ENCODE measurements at places on chromosomes 6 and 20.

GRCh38 chr20:12166053-12166717, 248.5 kb downstream of the BTBD3 start:
- no peak for DNase-seq

GRCh38 chr6:107789361-107789760, 34.8 kb downstream of the SCML4 start:
- no peak for DNase-seq

- DNase-seq: no peak
Measured at GRCh38 chr20:23193801-23194384, 107.8 kb upstream of the CD93 start.

DNA sequence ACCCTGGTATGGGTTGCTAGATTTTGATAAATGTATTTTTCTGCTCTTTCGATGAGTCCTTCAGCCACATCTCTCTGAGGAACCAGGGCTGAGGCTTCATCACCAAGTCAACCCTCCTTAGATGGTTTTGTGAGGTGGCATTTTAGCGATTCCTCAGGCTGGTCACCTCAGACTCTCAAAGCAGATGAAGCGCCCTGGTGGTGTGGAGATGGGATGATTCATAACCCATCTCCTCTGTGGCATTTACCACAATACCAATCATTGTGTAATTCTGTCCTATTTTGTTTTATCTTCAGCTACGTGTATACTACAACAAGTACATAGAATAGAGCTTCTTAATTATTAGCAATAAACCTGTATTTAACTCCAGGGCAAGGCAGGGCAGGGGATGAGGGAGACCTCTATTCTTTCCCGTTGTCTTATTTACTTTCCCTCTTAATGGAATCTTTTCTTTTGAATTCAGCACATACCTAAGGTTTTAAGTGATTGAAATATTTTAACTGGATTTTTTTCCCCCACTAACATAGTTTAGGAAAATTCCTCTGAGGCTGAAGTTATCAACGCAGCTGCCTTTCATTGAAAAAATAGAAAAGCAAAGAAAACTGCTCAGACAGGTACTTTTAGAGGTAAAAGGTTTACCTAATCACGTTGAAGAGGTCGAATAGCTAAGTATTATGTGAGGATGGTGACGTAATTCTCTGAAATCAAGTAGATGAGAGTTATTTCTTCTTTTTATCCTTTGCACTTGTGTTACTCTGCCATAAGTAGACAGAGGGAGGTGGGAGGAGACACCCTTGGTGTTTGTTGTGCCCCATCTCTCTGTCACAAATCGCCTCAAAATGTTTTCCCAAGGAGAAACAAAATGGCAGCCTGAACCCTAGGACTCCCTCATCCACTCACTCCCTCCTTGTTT, 57.4 kb upstream of the EDN3 start:
- DNase-seq: no peak

DNA sequence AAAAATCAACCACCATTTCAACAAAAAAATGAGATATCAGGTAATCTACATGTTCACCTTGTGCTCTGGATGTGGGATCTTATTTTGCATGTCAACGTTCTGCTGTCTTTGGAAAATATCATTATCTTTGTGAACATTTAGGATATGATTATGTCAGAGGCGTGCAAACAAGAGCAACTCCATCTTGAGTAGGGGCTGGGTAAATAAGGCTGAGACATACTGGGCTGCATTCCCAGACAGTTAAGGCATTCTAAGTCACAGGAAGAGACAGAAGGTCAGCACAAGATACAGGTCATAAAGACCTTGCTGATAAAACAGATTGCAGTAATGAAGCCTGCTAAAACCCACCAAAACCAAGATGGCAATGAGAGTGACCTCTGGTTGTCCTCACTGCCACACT, 28.8 kb upstream of the ZBTB24 start:
- no peak for DNase-seq

- no peak for DNase-seq
Measured at GRCh38 chr6:72376736-72377135, 245.1 kb upstream of the KCNQ5 start.

- peak; percentile 73 for DNase-seq
Measured at GRCh38 chr20:62500237-62500864, 24.6 kb upstream of the GATA5 start.

DNA sequence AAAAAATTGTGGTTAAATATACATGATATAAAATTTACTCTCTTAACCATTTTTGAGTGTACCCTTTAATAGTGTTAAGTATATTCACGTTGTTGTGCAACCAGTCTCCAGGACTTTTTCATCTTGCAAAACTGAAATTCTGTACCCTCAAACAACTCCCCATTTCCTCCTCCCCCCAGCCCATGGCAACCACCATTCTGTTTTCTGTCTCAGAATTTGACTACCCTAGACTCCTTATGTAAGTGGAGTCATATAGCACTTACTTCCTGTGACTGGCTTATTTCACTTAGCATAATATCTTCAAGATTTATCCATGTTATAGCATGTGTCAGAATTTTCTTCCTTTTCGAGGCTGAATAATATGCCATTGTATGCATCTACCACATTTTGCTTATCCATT, 5.1 kb downstream of the VPS16 start:
- DNase-seq: no peak

GRCh38 chr6:61977947-61978346, 308.1 kb downstream of the KHDRBS2 start:
- no peak for DNase-seq

DNA sequence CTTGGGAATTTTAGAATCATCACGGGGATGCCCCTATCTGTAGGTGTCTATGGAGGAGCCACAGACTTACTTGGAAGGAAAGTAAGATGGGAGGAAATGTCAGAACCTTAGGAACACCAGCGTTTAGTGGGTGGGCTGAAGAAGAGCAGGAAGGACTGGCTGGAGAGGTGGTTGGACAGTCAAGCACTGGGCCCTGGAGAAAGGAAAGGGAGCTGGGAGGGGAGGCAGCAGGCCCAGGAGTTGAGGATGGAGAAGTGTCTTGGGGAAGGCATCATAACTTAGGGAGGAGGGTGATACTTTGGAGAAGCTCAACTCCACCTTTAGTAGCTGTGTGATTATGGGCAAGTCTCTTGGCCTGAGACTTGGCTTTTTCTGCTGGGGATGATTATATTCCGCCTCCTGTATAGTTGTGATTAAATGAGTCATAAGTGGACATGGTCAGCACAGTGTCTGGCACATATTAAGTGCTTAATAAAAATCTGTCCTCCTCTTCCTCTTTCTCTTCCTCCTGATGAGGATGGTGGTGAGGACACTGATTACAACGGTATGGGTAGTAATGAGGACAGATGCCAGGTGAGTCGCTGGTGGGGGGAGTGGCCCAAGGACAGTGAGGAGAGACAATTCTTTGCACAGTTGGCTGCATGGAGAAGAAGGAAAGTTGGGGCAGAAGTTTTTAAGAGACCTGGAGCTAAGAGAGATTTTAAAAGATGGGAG, 125.7 kb downstream of the TOX2 start:
- no peak for DNase-seq

DNA sequence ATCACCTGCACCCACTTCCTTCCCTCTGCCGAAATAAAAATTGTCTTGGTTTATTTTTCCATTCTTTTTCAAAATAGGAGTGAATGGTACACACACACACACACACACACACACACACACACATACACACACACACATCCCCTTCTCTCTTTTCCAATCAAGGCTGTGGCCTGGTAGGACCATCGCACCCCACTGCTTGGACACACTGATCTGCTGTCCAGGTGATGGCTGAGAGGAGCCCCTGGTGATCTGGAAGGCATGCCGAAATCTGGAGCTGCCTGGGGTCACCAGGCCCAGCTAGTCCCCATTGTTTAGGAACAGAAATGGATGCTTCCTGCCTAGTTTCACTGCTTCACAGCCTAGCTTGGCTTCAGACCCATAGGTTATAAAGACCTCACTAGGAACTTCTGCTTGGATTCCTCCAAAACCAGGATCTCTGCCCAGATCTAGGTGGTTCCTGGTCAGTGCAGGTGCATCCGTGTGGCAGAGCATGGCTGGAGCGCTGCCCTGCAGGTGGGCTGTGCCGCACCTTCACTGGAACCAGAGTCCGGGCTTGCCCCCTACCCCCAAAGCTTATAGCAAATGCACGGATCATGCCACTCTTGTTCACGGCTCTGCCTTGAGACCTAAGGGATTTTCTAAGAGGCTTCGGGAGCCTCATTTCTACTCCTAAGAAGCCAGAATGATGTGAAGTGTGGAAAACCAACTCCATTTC, 42.9 kb upstream of the DACT2 start:
- DNase-seq: no peak

- DNase-seq: no peak
Measured at GRCh38 chr6:144478483-144478882, 193.3 kb downstream of the UTRN start.

GRCh38 chr20:36599912-36600345, 5.7 kb upstream of the RAB5IF start:
- DNase-seq: no peak

GRCh38 chr6:42405021-42405420, 46.7 kb downstream of the TRERF1 start:
- DNase-seq: no peak

GRCh38 chr20:49603209-49603627, 35.3 kb upstream of the PTGIS start:
- no peak for DNase-seq

DNA sequence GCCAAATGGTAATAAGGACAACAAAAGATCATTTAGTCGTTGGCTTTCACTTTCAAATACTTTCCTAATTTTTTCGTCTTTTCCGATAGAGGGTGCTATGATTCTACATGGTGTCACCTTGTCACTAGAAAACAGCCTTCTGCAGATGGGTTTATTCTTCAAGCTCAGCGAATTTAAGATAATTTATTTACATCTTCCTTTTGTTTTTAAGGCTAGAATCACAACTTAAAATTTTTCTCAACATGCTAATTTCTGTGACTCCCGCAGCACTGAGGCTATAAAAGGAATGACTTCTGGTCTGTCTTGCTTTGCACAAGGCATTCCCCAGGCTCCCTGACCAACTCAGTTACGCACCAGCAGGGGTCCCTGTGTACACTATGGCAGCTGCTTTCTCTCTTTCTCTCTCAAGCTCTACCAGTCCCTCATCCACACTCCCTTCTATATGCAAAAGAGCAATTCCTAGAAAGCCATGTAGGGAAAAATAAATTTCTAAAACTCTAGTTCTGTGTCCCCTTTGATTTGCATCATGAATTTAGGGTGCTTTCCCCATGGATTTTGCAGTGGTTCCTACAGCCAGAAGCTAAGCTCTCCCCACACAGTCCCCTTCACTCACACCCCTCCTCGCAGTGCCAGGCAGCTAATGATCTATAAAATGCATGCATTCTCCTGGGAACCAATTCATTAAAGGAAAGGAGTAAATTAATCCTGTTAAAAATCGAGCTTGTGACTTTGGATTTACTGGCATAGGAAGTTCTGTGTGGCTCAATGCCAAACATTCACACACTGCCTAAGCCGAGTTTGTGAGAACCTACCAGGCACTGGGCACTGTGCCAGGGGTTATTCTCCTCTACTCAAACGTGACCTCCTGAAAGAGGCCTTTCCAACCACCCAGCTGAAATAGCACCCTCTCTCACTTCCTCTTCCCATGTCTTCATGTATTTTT, 74.5 kb downstream of the DCDC2 start:
- DNase-seq: no peak

GRCh38 chr6:134161041-134161440, 108.6 kb upstream of the SLC2A12 start:
- DNase-seq: no peak

DNA sequence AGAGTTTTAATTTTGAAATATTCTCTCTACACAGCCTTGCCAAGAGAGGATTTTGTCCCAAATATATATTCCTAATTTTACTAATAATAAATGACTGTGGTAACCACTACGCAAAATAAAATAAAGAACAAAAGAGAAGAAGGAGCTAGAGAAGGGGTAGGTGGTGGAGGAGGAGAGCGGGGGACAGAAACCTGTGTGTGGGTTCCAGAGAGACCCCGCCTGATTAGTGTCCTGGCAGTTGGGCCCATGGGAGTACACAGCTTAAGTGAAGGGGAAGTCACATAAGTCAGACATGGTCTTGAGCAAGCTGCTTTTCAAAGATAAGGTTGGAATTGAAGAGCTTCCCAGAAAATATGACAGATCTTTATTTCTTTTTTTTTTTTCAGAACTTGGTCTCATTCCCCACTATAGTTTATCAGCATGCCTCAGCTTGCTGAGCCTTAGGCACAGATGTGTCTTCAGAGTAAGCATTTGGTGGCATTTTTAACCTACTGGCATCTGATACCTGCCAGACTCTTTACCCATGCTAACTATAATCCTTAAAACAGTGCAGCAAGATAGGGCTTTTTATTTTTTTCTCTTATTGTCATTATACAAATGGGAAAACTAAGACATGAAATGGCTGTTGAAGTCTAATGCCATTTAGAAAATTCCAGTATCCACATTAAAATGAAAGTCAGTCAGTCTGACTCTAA, 9.6 kb upstream of the RHAG start:
- DNase-seq: no peak

- DNase-seq: no peak
Measured at GRCh38 chr6:39530201-39530759, 194.9 kb downstream of the KIF6 start.

GRCh38 chr6:89471287-89471867, 38.4 kb downstream of the ANKRD6 start:
- DNase-seq: no peak

DNA sequence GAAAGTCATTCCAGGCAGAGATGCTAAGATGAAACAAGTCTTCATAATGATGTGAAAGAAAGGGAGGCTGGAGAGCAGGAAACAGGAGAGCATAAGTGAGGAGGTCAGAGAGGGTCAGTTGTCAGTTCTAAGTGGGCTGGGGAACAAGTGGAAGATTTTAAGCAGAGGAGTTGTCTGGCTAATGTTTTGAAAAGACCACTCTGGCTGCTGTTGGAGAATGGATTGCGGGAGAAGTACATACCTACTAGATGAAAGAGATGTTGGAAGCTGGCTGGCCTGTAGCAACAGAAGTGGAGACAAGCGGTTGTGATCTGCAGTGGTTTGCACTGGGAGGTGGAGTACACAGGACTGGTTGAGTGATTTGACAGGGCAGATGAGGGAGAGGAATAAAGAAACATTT, 10.1 kb downstream of the SLC35F1 start:
- DNase-seq: no peak

- no peak for DNase-seq
Measured at GRCh38 chr20:39429726-39430125, 467.6 kb downstream of the DHX35 start.

GRCh38 chr20:2301164-2301622, 5.4 kb downstream of the TGM3 start:
- no peak for DNase-seq

DNA sequence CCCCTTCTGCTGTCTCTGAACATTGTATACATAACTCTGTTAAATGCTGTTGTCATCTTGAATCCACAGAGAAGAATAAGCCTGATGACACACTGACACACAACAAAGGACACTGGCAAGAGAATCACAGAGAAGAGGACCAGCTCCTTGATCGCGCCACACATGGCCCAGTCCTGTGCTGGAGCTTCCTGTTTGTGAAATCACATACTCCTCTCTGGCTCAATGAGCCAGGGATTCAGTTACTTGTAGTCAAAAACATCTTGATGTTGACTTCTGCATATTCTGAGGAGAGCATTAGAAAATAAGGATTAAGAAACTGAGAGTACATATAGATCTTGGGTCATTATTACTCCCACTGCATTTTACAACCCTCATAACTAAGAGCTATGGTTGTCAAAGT, 100.1 kb downstream of the EPB41L2 start:
- DNase-seq: no peak

GRCh38 chr20:32252189-32252588, 25.3 kb upstream of the KIF3B start:
- DNase-seq: peak; percentile 68
